Esophagus squamous epithelium (tissue), 5 donors: ENCODE measurements at places on chromosomes 3 and 15.

DNA sequence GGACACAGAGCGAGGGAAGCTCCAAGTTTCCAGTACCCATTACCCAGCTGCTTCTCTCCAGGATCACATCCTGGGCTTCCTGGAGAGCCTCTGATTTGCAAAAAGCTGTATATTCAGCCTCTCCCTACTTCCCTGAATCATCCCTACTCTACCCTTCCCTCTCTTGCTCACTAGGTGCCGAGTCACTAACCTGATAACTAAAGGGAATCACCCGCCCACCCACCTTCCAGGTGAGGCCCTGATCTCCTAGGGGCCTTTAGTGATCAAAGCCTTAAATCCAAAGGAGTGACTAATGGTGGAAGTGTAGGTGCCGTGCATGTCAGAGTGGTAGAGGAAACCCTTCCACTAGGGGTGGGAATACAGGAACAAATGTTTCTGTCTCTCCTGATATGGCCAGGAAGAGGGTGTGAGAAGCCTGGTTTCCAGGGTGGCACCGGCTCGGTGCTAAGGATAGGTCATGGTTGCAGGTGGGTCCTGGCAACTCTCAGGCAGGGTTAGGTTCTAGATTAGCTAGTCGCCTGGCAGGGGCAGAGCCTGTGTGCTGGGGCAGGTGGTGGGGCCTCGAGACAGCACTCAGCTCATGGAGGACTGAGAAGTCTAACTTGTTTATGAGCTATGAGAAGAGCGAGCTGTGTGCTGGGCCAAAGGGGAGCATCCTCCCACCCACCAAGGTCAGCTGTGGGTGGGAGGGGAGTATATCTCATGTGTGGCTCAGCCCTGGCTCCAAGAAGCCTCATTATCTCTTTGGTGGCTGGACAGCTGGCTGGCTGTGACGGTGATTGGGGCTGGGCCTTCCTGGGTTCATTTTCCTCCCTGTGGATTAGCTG is 10.1 kb downstream of the SEMA7A start:
- no peak for DNase-seq

DNA sequence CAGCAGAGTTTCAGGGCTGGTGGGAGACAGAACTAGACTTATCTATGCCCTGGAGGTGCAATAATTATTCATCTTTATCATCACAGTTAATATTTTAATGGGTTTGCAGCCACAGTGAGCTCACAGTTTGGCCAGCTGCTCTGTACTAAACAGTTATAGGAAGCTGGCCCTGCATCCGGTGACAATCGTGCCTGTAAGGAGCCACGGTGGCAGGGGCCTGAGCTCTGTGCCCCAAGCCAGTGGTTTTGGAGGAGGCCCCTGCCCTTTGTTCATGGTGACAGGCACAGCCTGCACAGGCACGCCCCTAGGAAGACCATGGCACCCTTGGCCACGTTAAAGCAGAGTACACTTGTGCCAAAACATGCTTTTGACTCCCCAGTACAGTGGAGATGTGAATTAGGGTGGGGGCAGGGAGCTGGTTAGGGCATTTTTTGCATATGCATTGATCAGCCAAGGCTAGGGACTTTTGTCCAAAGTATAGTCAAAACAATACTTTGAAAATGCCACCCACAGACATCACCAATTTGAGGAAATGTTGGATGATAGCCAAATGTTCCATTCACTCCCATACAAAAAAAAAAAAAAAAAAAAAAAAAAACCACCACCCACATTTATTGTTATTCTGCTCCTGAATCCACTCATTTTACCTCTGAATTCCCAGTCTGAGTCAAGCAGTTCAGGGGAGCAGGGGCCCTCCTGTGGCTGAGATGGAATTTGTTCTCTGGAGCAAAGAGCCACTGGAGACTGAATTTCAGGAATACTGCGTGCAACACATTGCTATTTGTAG is 3.4 kb upstream of the RFTN1 start:
- no peak for DNase-seq

- no peak for DNase-seq
Measured at GRCh38 chr15:63156755-63157117, 541 bp downstream of the RPS27L start.

DNA sequence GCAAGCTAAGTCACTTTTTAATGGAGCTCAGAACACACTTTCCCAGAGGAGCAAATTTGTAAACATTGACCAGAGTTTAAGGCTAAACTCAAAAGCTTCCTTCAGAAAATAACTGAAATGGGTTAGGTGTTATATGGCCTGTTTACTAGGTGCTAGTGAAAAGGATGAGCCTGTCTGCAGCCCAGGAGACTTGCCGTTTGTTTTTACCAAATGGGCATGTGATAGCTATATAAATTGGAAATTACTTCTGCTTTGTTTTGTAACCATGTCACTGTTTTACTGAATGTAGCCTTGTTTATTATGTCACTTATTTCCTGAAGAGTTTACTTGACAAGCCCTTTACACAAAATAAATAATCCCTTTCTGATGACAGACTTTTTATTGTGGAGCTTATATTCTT is 109.4 kb upstream of the THSD4 start:
- no peak for DNase-seq

- no peak for DNase-seq
Measured at GRCh38 chr3:142577696-142578328, 721 bp downstream of the ATR start.
